ENCODE measurements at places on chromosomes 7 and 10. TPM values are rescaled to one million over a fixed set of nuclear protein-coding genes. Genes with fewer than 3 reads are reported as not detected.

Gene ASB10
- not detected for polyA plus RNA-seq

DNA sequence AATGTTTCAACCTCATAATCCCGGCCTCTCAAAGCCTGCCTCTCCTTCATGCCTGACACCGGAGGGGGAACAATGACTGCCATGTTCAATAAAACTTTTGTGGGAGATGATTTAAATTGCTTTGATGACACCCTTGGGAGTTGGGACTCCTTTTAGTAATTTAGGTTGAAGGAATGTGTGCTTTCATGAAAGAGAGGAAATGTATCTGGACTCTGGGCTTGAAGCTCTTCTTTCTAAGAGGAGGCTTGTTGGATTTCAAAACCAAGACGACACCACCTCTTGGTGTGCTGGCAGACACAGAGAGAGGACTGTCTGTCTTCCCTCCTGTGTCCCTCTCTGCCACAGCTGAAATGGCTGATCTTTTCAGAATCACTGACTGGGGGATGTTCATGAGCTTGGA lies 168.1 kb downstream of the GALNT17 start:
- H3K4me1 ChIP-seq = no peaks in the 10 kb centered on the region
- no peak for DNase-seq
- no peaks in the 10 kb centered on the region for H3K36me3 ChIP-seq
- no peak overlapping the region for H3K4me3 ChIP-seq
- no peaks in the 10 kb centered on the region for H3K27me3 ChIP-seq

DNA sequence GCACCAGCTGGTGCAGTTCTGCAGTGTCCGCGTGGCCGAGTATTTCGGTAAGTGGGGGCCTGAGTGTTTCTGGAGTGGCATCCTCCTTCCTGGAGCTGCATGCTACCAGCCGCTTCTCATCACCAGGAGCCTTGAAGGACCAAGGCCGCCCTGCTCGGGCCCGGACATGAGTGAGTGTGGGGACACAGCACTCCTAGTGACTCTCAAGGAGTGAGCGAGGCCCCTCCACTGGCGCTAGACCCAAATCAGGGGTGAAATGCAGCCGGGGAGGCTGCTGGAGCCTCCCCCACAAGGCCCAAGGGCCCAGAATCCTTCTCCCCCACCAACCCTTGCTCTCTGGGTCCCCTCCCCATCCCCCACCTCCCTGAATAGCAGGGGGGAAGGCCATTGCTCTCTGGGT lies 48.0 kb downstream of the CAMK2B start:
- H3K4me3 ChIP-seq = no peak overlapping the region
- no peaks in the 10 kb centered on the region for H3K4me1 ChIP-seq
- no peaks in the 10 kb centered on the region for H3K27me3 ChIP-seq
- DNase-seq = no peak
- H3K27ac ChIP-seq = no peak overlapping the region

Gene HOXA6
- polyA plus RNA-seq = 10.0 TPM

- peak overlapping the region; percentile 85 for H3K27ac ChIP-seq
- H3K27me3 ChIP-seq = no peaks in the 10 kb centered on the region
- DNase-seq = peak; percentile 99
- H3K36me3 ChIP-seq = no peaks in the 10 kb centered on the region
These were observed 32.9 kb upstream of the BPGM start for GRCh38 chr7:134613623-134614347.

DNA sequence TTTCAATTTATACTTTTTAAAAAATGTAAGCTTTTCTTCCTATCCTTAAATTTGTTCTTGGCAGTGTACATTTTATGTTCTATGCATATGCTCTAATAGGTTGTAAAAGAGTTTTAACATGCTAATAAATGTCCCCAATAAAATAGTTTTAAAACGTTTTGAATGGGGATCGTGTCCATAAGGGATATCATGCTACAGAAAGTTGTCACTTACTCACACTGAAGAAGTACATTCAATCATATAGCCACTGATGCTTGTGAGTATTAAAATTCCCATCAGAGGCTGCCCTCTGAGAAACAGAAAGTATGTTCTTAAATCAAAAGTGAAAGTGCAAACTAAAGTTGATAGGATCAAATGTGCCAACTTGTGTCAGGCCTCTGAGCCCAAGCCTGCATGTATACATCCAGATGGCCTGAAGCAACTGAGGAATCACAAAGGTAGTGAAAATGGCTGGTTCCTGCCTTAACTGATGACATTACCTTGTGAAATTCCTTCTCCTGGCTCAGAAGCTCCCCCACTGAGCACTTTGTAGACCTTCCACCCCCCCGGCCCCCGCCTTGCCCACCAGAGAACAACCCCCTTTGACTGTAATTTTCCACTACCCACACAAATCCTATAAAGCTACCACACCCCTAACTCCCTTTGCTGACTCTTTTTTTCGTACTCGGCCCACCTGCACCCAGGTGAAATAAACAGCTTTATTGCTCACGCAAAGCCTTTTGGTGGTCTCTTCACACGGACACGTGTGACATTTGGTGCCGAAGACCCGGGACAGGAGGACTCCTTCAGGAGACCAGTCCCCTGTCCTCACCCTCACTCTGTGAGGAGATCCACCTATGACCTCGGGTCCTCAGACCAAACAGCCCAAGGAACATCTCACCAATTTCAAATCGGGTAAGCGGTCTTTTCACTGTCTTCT lies 877 bp upstream of the NOD1 start:
- peak overlapping the region; percentile 92 for H3K4me3 ChIP-seq
- peak; percentile 56 for DNase-seq
- H3K27ac ChIP-seq = peak overlapping the region; percentile 99
- H3K4me1 ChIP-seq = peaks cover 32% of the 10 kb centered on the region
- H3K27me3 ChIP-seq = no peaks in the 10 kb centered on the region
- H3K36me3 ChIP-seq = no peaks in the 10 kb centered on the region

DNA sequence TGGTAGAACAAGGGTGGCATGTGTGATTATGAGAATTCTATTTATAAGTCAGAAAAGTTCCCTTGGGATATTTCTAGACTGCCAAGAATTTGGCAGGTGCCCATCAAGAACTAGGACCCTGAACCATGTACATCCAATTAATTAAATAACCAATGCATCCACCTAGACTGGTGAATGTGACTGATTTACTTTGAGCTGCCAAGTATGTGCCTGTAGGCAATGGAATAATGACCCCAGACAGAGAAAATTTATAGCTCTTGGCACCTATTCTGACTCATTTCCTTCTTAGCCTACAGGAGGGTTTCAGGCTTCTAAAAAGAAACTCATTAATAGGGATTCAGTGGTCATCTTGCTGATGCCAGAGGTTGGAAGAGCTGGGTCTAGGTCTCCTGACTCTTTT lies 54.9 kb downstream of the KCNH2 start:
- no peaks in the 10 kb centered on the region for H3K36me3 ChIP-seq
- DNase-seq = peak; percentile 37
- H3K4me1 ChIP-seq = no peaks in the 10 kb centered on the region
- H3K27me3 ChIP-seq = peaks cover 19% of the 10 kb centered on the region
- H3K4me3 ChIP-seq = no peak overlapping the region
- H3K27ac ChIP-seq = no peak overlapping the region

DNA sequence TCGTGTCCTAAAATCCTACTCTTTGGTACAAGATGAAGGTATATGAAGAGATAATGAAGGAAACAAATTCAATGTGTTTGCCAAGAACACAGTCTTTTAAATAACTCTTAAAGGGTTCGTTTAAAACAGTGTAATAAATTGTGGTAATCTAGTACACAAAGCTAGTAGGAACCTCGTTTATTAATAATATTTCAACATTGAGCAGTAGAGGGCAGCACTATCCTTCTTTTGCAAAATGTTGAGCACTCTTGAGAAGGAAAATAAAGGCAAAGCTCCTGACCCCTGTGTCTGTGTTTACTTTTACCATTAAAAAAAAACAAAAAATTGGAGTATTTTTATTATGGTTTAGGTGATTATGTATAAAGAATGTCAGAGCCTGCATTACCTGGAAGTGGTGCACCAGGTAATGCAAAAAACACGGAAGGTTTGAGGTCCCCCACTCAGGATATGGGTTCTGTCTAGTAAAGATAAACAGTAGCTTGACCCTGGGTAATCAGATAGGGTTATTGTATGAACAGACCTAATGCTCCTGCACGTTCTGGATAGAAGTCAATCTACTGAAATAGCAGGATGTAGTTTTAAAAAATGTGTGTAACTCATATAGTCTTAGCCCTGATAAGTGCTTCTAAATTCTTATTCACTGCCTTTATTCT lies 5.7 kb upstream of the GOT1 start:
- H3K27ac ChIP-seq = no peak overlapping the region
- no peak overlapping the region for H3K4me3 ChIP-seq
- no peaks in the 10 kb centered on the region for H3K27me3 ChIP-seq
- peak; percentile 64 for DNase-seq

Gene GPC2
- 10.7 TPM for polyA plus RNA-seq

Data from endothelial cell of umbilical vein (primary cell).